ENCODE measurements at places on chromosomes 4 and X.
A peak's percentile ranks its signal among the peaks of the same experiment; 100 is the strongest.

GRCh38 chrX:55220119-55220794 is at the start of gene PAGE5:
PAGE5 (plus strand) TSS chrX:55220346; CDS start chrX:55221383, 1,037 bp downstream.
- DNase-seq: no peak

DNA sequence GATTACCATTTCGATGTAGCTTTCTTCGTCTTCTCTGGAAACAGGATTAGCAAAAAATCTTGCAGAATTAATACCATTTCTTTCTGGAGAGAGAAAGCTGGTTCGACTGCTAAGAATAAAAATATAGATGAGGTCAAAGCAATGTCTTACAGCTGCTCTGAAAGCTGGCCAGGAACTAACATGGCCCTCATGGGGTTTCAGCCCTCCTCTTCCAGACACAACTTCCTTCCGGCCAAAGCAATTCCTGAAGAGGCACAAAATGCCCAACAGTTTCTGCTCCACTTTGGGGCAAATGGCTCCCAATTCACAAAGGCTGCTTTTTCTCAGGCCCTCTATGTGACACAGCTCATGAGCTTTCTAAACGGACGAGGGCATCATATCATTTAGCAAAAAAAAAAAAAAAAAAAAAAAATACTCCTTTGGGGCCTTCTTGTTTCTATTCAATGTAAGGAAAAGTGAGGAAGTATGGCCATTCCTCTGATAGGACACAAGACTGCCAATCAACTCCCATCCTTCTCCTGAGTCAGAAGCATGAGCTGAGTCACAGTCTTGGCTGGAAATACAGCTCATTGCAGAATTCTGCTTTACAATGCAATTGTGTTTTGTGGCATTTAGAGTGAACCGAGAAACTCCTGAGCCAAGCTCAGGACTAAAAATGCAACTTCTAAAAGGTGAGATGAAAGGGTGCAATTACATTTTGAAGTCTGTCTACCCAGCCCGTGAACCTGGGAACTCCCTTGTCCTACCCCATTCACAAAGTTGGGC is 42.7 kb upstream of the CTAG2 start:
- DNase-seq: no peak

DNA sequence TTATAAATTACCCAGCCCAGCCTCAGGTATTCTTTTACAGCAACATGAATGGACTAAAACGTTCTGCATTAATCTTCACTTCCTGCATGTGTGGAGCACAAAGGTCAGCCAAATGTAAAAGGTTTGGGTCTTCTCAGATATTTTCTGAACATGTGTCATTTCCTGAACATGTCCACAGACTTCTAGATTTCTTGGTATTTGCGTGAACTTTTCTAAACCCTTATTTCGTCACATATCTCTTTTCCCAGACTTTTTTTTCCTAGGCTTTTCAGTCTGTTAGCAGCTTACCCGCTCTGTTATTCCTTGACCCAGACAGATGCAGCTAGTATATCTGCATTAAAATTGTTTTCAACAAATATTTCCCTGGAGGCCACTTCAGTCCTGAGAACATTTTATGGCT is 57.3 kb upstream of the USP51 start:
- no peak for DNase-seq

GRCh38 chrX:55908661-55909212 is 191.2 kb downstream of the RRAGB start:
- DNase-seq: no peak

GRCh38 chr4:112112590-112113170 is 32.6 kb upstream of the FAM241A start:
- no peak for DNase-seq

- DNase-seq: no peak
Measured at GRCh38 chr4:103292373-103292772, 94.2 kb upstream of the CENPE start.

DNA sequence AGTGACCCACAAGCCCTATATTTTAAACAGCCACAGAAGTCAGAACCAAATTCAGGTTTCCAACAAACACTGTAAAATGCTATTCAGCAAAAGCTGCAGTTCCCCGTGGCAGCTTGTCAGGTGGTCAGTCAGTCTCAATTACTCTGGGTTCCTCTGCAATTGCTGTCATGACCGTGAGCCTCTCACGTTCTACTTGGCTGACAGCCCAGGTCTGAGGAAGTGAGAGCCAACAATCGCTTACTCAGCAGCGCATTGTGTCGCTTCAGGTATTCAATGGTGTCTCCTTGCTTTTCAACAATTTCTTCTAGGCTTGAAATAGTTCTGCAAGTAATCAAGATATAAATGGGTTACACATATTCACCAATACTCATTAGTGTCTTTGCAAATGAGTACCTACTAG is 25.8 kb downstream of the TRIM75 start:
- no peak for DNase-seq

DNA sequence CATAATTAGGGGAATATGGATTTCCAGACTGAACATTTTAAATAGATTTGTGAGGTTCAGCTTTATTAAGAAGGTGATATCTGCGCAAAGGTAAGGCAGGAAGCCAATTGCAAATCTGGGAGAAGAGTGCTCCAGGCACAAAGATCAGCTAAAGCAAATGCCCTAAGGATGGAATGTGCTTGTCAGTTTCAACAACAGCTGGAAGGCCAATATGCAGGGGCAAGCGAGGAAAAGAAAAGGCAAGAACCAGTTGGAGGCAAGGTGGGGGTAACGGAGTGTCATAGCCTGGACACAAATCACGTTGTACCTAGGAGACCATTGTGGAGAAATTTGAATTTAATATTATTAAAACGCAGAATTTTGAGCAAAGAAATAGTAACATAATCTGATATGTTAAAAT is 1710.3 kb upstream of the PCDH7 start:
- no peak for DNase-seq

DNA sequence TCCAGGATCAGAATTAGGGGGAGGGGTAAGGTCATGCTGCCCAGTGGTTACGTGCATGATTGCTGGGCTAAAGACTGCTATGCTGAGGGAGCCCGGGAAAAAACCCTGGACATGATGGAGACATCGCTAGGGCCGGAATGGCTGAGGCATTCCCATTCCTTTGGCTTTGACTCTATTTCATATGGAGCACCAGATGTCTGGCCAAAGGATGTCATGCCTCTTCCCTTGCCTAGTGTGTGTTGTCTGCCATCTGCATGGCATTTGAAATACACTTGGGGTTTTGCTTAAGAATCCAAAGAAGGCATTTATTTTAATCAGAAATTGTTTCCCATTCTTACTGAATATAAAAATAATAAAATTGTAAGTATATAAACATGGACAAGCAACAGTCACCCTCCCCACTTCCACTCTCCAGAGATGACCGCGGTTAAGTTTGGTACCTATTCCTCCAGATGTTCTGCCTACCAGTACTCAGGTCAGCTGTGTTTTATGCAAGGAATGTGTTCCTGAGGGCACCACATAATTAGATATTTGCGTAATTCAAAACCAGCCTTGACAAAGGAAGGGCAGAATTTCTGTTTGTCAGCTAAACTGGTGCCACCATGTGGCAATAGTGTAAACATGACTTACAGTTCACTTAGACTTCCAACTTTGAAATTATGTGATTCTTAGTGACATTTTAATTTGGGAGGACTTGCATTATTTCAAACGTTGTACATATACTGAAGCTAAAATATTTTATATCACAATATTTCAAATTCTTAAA is 105.9 kb downstream of the CT47B1 start:
- DNase-seq: peak; percentile 62

DNA sequence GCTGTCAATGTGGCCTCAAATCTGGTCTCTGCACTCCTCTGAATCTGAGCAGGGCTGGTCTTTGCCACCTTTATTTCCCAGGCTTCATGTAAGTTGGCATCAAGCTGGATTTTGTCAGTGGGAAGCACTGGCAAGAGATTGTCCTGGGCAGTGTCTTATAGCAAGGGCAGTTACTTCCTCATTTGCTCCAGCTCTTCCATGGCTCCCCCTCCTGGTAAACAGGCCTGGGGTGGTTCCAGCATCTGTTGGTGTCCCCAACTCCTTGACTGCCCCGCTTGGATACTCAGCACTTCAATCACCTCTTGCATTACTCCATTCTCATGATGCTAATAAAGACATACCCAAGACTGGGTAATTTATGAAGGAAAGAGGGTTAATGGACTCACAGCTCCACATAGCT is 15.0 kb upstream of the REST start:
- DNase-seq: no peak

GRCh38 chr4:36278789-36279188 is 2.6 kb upstream of the DTHD1 start:
- DNase-seq: no peak

DNA sequence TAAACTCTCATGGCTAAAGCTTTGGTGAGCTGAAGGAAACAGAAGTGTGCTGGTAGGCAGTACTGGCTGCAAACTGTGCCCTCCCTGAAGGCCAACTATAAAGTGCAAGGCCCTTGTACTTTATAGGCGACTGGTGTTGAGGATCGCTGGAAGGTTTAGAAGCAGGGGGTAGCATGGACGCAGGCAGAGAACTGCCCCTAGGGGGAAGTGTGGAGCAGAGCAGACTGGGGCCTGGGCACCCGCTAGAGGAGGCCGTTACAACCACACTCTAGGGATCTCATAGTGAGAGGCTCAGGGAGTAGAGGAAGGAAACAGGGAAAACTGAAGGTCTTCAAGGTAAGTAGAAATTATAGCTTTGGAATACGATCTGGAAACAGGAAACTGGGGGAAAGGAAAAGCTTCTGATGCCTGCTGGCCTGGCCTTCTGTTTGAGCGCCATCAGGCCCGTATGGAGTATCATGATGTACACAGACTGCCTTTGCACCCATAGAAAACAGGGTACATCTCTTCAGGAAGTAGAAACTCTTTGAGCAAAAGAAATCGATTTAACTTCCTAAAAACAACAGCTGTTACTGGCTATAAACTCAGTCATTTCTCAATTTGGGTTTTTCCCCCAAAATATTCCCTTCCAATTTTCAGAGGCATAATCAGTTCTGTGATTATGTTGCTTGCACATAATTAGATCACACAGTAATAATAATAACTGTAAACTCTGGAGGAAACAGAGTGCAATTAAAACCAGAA is 23.9 kb upstream of the TMSB4X start:
- no peak for DNase-seq

- no peak for DNase-seq
Measured at GRCh38 chr4:135281230-135281629, 1079.6 kb upstream of the PABPC4L start.

DNA sequence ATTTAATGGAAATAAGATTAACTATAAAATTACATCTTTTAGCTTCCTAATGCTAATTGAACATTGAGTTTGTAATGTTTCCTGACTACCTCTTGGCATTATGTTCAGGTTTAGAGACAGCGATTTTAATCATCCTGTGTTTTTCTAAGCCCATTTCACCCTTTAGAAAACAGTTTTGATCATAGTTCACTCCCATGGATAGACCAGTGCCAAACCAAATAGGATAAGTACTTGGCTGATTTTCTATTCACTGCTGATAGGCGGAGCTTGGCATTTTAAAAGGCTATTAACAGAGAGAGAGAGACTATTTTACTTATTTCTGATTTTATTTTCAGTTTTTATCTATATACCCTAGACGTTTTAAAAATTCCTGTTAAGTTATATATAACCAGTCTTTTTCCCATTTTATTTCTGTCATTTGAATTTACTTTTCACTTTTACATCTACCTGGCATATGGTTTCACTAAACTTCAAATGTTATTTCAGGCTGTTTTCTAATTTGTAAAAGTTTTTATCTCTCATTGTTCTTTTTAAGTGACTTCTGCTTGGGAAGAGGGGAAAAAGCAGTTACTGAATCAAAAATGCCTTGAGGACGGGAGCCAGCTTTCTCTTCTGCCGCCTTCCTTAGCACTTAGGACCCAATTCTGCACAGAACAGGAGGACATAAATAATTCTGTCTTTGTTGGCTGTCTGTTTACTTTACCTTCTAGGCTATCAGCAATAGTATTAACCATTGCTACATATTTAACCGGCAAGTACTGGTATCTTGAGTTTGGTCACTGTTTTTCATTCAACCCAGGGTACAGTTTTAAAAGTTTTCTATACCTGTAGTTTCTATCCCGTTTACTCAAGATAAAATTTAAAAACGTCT is 46.4 kb downstream of the SGMS2 start:
- DNase-seq: no peak

DNA sequence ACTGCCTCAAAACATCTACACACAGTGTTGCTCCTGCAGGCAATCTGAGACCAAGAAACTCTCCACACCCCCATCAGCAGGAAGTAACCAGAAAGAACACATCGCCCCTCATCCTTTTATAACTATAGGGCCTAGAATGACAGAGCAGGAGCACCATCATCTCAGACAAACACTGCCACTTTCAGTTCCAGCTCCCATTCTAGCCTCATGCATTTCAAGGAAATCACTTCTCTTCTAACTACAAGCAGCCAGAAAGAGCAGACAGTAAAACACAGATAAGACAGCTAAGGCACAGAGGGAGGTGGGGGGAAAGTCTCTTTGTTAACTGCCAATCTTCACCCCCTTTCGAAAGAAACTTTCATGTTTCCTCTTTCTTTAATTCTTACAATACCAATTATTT is 102.6 kb upstream of the TENT5D start:
- DNase-seq: no peak

GRCh38 chrX:103343105-103343504 is 13.1 kb downstream of the TCEAL7 start:
- no peak for DNase-seq

- no peak for DNase-seq
Measured at GRCh38 chr4:28916585-28916984, 1803.6 kb upstream of the PCDH7 start.

GRCh38 chr4:6017030-6017429 is 1.2 kb downstream of the C4orf50 start:
- DNase-seq: no peak
